NCI-H1930 (cell line): ENCODE measurements at places on chromosomes 3 and 15.

GRCh38 chr3:117398141-117398899 is 688.7 kb downstream of the TUSC7 start:
- DNase-seq, result peak; percentile 44

DNA sequence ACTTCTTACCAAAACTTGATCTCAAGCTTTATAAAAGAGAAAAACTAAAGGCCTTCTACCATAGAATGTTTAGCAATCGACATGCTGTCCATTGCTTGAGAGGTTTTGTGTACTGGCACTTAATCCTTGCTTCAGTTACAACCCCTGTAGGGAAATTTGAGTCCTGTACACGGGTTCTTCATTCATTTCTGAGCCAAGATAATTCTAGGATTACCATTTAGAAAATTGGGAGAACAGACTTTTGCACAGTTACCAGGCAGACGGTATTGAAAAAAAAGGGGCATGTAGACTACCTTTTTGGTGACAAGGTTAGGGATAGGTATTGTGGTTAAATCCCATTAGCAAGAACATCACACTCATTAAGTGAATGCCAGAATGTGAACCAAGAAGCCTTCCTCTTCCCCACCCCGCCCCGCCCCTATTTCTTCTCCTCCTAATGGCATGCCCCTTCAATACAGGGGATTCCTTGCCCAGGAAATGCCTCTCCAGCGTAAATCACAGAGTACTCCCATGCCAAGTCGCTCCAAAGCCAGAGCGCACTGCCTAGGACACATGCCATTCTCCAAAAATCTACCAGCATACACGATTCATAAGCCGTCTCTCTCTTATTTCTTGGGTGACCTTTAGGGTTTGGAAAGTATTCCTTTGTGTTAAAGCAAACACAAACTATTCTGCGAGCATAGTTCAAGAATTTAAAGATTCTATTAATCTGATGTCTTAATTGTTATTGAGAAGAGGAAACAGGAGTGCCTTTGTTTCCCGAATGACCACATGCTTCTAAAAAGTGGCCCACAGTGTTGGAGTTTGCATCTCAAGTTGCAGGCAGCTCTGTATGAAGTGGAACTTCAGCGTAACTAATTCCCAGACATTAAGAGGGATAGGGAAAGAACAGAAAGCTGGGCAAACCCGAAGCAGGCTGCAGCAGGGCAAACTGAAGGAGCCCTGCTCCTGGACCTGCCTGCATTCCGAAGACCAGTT is 164.0 kb upstream of the NR2F2 start:
- no peak for DNase-seq

- no peak for DNase-seq
Measured at GRCh38 chr3:113551820-113552219, 19.5 kb downstream of the SIDT1 start.

- DNase-seq, result no peak
Measured at GRCh38 chr15:93527374-93528050, 438.5 kb upstream of the RGMA start.

GRCh38 chr3:150540991-150541390 is 5.3 kb downstream of the SERP1 start:
- DNase-seq, result no peak

DNA sequence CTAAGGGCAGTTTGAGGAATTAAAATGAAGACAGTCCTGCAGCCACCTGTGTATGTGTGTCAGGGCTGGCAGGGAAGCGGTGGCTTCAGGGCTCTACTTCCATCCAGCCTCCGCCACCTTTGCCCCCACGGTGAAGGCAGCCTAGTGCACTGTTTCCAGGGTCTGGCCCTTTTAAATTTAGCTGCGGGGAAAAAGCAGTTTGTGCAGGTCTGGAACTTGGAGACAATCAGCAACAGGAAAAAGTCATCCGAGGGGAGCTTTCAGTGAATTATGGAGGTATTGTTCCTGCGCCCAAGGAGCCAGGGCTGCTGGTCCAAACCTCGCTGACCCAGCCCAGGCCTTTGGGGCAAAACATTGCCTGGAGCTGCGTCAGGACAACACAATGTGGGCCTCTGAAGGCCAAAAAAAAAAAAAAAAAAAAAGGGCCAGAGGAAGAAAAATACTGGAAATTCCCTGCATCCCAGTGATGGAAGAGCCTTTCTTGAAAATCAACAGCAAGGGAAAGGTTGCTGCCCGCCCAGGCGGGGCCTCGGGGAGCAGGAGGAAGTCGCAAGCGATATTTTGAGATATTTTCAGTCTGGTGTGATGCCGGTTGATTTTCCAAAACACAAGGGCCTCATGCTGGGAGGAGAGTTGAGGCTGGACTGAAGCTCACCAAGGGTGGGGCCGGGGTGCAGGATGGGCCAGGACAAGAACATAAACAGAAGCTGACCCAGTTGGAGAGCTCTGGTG is 25.5 kb upstream of the FGD5 start:
- no peak for DNase-seq

DNA sequence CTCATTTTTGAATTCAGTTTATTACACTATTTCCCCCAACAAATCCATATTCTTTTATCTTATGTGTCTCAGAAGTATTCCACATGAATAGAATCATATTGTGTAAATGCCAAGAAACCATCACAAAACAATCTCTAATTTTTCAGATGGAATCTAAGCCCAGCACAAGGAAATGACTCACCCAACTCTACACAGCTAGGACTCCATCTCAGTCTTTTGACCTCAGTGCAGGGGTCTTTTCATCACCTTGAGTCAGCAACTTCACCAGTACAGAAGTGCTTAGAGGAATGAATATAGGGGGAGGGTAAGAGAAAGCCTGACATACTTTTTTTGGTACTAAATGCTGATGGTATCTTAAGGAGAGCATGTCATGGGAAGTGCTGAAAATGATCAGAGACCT is 169.3 kb upstream of the LRRN1 start:
- DNase-seq, result no peak

DNA sequence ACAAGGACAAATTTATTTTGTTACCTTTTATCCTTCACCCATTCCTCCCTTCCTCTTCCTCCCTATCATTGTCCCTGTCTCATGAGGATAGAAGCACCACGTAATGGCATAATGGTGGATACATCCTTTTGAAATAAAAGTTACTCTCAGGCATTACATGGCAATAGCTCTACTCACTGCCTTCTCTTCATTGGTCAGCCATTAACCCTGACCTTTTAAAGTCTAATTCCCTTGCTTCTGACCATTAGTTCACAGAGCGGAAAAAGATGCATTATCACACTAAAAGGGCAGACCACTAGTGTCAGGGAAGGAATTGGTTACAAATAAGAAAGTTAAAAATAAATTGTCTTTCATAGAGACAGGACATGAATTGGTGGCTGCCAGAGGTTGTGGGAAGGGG is 54.6 kb upstream of the EIF1B start:
- DNase-seq, result no peak

- DNase-seq, result no peak
Measured at GRCh38 chr15:57816599-57816998, 110.1 kb downstream of the POLR2M start.

GRCh38 chr3:93973131-93974126 is at the start of gene PROS1:
PROS1 (minus strand) TSS chr3:93973896; CDS start chr3:93973749, 147 bp downstream.
- peak; percentile 61 for DNase-seq

DNA sequence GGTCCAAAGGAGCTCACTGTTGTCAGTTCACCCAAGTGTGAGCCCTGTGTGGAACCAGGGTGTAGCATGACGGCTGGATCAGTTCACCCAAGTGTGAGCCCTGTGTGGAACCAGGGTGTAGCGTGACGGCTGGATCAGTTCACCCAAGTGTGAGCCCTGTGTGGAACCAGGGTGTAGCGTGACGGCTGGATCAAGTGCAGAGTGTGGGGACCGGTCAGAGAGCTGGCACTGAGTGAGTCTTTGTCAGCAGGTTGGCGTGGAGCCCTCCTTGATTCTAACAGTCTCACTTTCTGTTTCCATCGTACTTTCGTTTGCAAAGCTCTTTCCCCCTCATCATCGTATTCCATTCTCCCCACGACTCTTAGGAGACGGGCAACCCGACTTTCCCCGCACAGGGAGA is 57.9 kb upstream of the DLG1 start:
- no peak for DNase-seq

DNA sequence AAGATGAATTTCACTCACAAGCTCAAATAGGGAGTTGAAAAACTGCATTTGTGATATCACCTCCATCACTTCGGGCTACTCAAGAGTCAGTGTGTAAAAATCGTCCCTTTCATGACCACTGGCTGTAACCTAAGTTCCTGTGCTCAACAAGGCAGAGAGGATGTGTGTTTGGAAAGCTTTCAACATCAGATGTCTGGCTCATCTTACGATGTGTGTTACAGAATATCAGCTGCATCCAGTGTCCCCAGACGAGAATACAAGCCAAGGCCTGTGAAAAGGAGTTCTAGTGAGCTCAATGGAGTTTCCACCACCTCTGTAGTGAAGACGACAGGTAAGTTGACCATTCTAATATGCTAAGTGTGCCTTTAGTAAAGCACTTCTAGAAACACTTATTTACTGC is 65.5 kb upstream of the ADAMTSL3 start:
- no peak for DNase-seq

DNA sequence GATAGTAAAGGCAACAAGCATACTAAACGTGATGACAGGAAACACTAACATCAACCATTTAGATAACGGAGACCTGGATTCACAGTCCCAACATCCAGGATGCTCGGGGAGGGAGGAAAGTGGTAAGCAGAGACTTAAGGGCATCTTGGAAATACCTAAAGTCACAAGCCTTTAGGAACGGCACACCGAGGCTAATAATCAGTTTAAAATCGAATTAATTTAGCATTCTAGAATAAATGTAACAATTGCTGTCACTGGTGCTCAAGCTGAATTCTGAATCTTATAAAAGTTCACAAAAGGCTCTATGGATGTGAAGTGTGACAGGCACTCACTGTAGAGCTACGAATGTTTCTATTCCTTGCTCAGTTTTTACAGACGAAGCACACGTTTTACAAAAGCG is 1.3 kb downstream of the CD47 start:
- DNase-seq, result no peak

DNA sequence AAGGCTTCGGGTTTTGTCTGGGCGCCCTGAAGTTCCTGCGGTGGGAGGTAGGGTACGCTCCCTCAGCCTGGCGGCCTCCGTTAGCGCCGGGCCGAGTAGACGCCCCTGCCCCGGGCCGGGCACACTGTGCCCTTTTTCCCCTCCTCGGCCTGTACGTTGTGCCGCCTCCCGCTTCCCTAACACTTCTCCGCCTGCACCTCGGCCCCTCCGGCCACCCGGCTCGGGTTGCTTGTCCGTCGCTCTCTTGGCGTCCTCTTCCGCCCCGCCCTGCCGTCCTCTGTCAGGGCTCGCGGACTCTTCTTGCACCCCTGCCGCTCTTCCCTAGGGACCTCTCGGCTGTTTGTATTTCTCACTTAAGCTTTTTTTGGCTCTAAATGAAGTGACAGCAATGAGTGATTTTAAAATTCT is 384 bp downstream of the KNL1 start:
- no peak for DNase-seq
